CMK (cell line): ENCODE measurements at places on chromosomes 7 and 10.

GRCh38 chr10:103915796-103916195 is 2.2 kb downstream of the STN1 start:
- peak; percentile 62 for DNase-seq

DNA sequence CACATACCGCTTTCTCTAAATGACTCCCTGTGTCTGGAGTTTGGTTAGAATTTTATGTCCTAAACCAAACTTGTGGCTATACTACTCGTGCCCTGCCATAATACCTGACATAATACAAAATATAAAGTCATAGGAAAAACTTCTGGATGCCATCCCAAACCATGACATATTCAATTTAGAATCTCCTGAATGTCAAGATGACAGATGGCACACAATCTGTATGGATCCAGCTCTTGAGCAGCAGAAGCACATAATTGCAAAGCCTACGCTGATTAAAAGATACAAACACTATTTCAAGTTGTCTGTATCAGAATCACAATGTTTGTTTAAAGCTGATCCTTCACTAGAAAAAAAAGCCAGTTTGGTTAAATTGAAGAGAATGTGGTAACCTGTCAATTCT is 22.4 kb upstream of the CDC14C start:
- DNase-seq = no peak

- no peak for DNase-seq
Measured at GRCh38 chr10:21501731-21502347, 23.6 kb downstream of the SKIDA1 start.

DNA sequence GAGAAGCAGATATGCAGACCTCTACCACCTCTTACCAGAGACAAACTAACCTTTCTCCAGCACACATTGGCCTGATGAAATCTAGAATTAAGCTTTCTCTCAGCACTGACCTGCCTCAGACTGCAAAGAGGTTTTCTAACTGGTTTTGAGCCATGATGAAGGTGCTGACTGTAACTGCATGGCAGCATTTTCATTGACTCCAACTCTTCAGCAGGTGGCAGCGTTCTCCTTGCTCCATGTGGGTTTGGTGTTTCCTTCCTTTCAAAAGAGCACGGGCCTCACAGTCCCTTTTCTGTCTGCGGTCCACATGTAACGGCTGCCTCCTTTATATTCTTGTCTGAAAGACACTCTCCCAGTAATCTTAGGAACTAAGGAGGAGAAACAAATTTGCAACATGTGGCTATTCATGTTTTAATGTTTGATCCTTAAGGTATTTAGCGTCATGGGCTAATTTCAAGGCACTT is 12.6 kb downstream of the KLLN start:
- no peak for DNase-seq

DNA sequence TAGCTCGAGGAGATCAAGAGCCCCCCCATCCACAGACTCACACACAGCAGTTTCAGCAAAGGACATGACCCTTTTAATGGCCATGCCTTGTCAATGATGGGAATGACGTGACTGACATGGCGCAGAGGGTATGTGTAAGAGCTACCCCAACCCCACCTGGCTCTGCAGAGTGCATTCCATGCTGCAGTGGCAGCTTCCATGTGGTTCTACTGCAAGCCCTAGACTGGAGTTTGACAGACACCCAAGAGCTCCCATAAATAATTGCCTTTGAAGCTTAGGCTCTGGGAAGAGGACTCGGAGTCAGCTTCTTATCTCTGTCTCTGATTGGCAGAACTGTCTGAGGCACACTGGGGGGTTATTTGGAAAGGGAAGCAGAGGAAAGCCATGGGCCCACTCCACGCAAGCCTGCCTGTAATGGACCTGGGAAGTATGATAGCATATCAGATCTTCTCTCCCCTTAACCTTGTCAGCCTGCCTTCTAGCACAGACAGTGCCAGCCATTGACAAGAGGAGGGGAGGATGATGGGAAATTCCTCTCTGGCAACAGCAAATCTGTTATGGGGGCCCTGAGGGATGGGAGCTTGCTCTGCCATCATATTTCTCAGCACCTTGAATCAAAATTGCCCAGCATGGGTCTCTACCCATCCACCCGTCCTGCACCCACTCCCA is 478.5 kb upstream of the PODXL start:
- no peak for DNase-seq

DNA sequence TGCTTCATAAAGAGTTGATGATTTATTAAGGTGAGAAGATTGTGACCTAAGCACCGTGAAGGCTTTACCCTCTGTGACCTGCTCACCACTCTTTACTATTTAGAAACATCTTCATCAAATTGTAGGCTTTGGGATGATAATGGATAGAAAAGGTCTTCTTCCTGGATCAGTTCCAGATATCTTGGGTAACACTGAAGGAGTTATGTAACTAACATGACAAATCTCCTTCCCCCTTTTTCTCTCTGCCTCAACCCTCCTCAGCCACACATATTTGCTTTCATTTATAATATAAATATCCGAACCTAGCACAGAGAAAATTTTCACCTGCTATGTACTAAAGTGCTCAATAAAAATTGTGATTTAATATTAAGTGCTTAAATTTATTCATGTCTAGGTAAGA is 151.5 kb downstream of the FRMD4A start:
- DNase-seq = no peak

- DNase-seq = no peak
Measured at GRCh38 chr7:81956520-81956919, 186.7 kb upstream of the HGF start.

DNA sequence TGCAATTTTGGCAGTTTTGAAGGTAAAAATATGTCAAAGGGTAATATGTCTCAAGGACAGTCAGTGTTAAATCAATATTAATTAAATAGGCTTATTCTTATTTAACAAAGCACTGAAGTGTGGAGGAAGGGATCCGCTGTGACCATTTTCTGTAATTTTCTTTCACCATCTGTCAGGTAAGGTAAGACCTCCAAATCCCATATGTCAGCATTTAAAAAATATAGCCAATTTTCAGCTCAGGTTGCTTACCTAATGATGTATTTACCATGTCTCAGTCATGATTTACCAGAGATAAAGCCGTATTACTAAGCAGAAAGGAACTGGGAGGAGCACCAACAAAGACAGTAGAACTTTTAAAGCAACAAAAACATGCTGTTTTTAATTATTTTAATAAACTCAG is 683.9 kb downstream of the CCSER2 start:
- no peak for DNase-seq

DNA sequence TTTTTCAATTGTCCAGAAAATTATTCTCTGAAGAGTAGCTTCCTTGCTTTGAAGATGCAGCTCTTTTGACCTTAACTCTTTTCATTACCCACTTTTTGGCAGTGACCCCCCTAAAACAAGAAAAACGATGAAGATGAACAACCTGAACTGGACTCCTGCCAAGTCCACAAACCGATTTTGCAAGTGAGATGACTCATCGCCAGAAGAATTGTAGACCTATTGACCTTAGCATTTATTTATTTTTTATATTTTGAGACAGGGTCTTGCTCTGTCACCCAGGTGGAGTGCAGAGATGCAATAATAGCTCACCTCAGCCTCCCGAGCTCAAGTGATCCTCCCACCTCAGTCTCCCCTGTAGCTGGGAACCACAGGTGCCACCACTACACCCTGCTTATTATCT is 859.2 kb downstream of the GATA3 start:
- no peak for DNase-seq

DNA sequence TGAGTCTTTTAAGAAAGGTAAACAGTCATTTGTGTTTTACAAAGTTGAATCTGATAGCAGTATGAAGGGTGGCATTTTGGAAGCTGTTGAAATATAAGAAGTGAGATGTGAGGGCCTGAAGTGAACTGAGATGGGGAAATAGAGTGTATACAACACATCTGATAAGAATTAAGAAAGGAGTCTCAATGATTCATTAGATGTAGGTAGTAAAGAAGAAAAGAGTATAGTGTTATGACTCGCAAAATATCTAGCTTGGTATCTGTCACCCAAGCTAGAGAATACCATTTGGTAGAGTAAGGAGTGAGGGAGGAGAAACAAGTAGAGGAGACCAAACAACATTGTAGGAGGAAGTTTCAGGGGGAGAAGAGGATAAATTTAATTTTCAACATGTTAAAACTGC is 5.3 kb downstream of the PTPN12 start:
- no peak for DNase-seq

DNA sequence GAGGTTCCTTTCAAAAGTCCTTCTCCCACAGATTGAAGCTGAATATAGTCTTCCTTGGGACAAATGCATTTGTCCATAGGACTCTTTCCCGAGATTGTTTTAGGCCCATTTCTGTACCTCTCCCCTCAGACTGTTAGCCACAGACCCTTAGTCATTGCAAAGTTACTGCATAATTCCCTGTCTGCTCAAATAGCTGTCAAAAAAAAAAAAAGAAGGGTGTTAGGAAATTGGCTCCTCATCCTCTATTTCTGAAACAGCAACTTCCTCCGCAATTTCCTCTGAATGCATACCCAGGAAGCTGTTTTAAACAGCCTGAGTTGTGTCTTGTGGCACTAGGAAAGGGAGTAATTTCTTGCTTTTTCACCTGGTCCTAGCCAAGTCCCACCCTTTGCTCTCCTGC is 5.4 kb downstream of the LRRC4 start:
- DNase-seq = no peak

DNA sequence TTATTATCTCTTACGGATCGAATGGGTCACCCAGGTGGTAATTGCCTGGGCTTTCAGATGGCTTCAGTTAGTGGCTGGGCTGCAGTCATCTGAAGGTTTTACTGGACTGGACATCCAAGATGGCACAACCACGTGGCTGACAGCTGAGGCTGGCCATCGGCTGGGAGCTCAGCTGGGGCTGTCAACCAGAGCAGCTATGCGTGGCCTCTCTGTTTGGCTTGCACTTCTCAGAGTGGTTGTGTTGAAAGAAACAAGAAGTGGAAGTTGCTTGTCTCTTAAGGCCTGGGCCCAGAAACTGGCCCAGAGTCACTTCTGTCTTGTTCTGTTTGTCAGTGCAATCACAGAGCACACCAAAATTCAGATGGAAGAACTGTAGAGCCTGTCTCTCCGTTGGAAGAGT is 5.7 kb upstream of the GDI2 start:
- DNase-seq = no peak

GRCh38 chr7:157014635-157015555 is 4.4 kb upstream of the MNX1 start:
- DNase-seq = no peak
